ENCODE measurements at places on chromosomes 1 and 21.

GRCh38 chr21:25025596-25025995, 581.7 kb downstream of the MRPL39 start:
- DNase-seq = no peak

DNA sequence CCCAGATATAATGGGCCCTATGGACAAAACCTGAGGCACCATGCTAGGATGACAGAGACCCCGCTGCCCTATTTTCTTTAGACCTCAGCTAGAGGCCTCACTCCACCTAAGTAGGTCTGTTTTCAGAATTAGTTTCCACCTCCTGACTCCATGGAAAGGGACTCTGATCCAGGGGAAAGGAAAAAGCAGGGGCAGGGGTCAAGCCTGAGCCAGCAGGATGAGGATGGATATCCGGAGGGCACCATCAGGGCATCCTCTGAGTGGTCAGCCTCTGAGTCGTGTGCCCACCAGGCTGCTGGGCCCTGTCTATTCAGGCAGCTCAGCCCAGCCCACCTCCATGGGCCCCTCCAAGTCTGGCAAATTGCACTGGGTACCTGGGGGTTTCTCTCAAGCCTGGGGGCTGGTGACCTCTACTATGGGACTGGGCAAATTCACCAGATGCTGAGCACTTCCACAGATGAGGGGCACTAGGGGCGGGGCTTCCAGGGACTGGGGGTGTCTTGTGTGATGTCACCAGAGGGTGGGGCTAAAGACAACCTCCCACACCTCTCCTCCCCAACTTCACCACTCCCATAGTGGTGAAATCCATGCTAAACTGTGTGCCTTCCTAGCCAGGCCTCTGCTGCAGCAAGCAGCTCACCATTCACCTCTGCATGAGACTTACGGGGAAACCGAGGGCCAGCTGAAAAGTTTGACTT, 5.5 kb downstream of the PAQR7 start:
- DNase-seq = no peak

- DNase-seq = no peak
Measured at GRCh38 chr1:159058751-159059150, 17.8 kb downstream of the AIM2 start.

- DNase-seq = no peak
Measured at GRCh38 chr1:220441211-220441610, 86.7 kb upstream of the MARK1 start.

GRCh38 chr1:244735404-244735803, 82.5 kb downstream of the DESI2 start:
- no peak for DNase-seq
